ENCODE measurements at places on chromosomes 1 and 21.

DNA sequence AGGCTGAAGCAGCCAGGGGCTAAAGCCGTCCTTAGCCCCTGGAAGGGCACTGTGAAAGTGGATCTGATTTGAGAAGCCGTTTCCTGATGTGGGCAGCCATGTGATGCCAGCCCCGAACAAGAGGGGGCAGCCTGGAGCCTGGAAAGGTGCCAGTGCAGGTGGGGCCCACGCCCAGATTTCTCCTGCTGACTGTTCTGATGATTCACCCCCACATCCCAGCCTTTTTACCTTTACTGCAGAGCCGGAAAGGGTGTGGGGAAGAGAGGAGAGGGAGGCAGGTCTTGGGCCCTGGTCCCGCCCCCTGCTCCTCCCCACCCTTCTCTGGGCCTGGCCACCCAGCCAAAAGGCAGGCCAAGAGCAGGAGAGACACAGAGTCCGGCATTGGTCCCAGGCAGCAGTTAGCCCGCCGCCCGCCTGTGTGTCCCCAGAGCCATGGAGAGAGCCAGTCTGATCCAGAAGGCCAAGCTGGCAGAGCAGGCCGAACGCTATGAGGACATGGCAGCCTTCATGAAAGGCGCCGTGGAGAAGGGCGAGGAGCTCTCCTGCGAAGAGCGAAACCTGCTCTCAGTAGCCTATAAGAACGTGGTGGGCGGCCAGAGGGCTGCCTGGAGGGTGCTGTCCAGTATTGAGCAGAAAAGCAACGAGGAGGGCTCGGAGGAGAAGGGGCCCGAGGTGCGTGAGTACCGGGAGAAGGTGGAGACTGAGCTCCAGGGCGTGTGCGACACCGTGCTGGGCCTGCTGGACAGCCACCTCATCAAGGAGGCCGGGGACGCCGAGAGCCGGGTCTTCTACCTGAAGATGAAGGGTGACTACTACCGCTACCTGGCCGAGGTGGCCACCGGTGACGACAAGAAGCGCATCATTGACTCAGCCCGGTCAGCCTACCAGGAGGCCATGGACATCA, at the start of gene SFN:
Gene SFN (plus strand): TSS at position 369 of the 904 bp plus-strand sequence. CDS start 64 bp downstream, at position 433.
- DNase-seq, result peak; percentile 99

- peak; percentile 53 for DNase-seq
These were observed 15.2 kb downstream of the H6PD start for GRCh38 chr1:9249534-9250410.

- peak; percentile 73 for DNase-seq
These were observed 4.9 kb downstream of the PTPN7 start for GRCh38 chr1:202155478-202156021.

DNA sequence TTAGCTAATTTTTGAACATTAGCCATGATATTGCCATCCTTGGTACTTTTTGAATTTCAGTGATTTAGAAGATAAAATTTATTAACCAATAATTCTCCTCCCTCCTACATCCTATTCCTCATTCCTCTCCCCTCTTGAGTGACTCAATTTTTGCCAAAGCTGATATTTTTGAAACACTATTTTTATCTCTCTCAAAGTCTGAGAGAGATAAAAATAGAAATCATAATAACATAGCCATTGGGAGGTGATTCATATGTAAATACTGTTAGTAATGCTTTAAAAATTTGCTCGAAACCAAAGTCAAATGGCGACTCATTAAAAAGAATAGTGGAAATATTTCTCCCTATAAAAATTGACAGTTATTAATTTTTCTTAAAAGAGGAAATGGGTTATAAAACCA, 97.4 kb downstream of the PATJ start:
- DNase-seq, result no peak

GRCh38 chr21:43853851-43854772, 10.9 kb upstream of the AGPAT3 start:
- DNase-seq, result no peak

DNA sequence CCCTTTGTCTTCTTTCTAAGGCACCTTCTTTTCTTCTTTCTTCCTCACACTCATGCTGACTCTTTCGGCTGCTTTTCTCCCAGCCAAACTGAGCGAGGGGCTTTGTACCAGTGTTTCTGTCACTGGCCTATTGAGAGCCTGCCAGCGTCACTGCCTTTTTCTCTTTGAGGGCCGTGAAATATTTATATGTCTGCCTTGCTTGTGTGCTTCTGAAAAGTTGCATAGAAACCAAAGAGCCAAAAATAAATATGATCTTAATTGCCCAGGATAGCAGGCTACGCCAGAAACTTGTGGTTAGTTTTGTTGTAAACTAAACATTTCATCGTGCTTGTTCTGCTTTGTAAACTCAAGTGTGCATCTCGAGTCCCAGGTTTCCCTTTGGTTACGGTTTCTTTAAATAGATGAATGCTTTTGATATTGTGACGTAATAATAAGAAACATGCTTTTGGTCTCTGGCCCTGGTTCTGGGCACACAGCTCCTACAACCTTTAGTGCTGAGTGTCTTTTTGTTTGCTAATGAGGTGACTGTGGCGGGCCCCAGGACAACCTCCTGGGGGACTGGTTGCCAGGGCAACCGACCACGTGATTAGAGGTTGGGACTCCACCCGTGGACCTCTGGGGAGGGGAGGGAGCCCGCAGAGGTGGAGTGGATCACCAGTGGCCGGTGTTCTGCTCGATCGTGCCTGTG, 10.8 kb downstream of the SLC37A1 start:
- DNase-seq, result peak; percentile 82

- no peak for DNase-seq
These were observed 78.8 kb downstream of the CEP350 start for GRCh38 chr1:180033390-180033789.

DNA sequence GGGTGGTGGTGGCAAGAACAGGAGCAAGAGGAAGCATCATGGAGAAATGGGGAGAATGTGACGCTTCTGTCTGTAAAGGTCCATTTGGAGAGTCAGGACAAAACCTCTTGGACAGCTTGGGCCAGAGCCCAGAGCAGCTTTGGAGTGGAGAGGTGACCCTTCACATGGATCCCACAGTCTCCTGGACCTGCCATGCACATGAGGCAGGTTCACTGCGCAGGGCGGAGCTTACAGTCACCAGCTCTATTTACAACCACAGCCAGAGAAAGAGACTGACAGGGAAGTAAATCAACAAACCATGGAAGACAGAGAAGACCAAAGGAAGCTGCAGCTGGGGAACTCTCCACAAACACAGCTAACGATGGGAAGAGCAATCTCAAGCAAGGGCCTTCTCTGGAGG, 828 bp upstream of the RGS8 start:
- peak; percentile 59 for DNase-seq

DNA sequence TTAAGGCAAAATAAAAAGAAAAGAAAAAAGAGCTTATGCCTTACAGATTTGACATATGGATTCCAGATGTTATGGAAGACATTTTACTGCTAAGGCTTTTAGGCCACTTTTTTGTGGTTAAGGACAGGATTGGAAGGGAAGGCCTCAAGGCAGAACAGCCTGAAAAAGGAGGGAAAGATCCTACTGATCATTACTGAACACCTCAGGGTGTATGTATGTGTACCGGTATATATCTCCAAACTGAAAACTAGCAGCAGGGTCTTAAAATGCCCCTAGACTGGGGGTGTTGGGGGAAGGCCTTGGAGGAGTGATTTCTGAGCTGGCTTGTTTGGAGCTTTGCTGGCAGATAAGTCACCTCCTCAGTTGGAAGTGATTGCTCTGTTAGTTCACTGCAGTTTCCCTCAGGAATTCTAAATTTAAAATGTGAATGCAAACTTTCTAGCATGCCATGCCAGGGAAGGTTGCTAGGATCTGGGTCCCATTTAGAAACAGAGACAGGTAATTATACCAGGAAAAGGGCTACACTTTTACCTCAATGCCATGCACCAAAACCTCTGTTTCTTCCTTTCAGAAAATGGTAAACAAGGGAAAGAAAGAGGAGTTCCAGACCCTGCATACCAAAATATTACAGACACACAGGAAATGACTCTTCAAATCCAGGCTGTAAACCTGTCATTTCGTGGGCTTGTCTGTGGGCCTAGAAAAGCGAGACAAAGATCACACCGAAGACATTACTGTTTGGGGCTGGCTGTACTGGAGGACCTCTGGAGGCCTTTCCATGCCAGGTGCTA, 15.0 kb downstream of the C1orf52 start:
- no peak for DNase-seq

DNA sequence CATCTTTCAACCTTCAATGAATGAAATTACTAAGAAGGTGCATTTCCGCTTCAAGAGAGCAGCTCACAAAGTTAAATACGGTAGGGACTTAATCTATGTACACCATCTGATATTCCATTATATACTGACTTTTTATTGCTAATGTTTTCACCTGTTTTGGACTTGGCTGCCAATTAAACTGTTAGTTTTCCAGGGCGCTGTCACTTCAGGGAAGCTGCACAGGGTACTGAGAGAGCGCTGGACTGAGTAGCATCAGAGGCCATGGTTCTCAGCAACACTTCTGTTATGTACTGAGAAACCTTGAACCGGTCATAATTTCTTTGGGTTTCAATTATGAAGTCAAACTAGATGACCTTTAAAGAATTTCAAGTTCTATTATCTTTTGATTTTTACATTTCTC, 8.2 kb downstream of the SSX2IP start:
- no peak for DNase-seq

GRCh38 chr1:67831850-67832513, 1.3 kb downstream of the GNG12 start:
- DNase-seq, result peak; percentile 86

DNA sequence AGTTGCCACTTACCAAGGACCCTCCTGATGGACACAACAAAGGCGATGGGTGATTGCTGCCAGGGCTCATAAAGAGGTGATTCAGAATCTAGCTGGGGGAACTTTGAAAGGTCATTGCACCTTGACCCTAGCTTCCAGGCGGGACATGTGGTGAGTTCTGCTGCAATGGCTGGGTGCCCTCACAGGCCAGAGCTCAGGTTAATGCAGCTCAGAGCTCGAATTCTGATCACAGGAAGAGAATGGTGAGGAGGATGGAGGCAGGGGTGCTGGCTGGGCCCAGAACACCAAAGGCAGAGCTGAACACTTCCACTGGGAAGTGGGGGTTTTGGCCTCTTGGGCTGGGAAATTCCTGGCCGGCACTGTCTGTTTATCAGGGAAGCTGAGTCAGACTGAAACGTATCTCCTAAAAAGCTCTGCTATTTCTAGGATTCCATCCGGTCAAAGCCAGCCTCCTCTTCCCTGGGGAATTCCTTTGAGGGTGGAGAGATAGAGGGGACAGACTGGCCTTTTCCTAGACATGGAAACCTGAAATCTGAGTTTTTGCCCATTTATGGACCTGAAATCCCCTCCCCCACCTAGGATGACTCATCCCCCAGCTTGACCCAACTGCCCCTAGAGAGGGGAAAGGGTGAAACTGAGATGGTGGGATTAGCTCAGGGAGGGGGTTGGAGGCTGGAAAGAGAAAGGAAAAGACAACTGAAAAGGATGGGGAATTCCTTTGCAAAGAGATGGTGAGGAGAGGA, 27.2 kb downstream of the NUAK2 start:
- DNase-seq, result peak; percentile 76

DNA sequence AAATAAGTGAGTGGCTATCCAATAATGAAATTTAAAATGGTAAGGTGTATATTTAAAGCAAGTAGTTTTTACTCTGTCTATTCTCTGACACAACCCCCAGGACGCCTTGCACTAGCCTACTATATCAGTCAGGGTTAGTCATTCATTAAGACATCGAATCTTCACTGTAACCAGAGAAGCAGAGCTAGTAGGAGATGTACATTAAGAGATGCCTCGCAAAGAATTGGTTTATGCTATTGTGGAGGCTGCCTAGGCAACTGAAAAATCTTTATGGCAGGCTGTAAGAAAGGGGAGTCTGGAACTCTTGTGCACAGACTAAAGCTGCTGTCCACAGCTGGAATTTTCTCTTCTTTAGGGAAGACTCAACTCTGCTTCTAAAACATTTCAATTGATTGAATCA, 28.8 kb downstream of the NTNG1 start:
- DNase-seq, result no peak

GRCh38 chr1:2541619-2542245, 11.7 kb upstream of the HES5 start:
- DNase-seq, result peak; percentile 74

DNA sequence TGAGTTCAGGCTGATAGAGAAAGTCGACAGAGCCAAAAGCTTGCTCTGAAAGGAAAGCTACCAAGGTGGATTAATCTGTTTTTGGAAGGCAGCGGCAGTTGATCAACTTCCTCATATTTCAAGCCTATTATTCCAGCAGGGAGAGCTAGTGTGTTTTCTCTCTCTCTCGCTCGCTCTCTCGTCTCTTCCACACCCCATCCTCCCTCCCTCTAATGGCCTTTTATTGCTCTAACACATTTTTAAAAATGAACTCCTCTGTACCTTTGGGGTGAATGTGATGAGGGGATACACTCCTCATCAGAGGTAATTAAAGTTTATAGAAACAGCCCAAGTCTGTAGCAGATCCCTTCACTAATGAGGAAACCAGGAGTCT, 126.4 kb downstream of the CLIC6 start:
- DNase-seq, result peak; percentile 19

- peak; percentile 56 for DNase-seq
These were observed 111.4 kb upstream of the CDC42BPA start for GRCh38 chr1:227429447-227430359.

DNA sequence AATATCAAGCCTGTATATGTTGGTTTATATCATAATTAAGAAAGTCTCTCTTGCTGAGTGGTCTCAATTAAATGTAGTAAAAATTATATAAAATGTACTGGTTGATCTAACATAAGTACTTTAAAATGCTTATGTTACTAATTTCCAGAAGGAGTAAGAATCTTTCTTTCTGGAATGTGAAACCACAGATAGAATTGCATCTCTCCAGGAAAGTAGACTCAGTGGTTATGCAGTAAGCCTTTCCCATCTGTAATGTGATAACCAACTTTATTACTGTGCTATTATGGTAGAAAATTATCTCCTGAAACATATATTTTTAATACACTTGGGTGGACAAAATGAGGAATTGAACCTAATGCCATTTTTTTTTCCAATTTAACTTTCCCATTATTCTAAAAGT, 8.9 kb upstream of the RALGPS2 start:
- DNase-seq, result no peak

DNA sequence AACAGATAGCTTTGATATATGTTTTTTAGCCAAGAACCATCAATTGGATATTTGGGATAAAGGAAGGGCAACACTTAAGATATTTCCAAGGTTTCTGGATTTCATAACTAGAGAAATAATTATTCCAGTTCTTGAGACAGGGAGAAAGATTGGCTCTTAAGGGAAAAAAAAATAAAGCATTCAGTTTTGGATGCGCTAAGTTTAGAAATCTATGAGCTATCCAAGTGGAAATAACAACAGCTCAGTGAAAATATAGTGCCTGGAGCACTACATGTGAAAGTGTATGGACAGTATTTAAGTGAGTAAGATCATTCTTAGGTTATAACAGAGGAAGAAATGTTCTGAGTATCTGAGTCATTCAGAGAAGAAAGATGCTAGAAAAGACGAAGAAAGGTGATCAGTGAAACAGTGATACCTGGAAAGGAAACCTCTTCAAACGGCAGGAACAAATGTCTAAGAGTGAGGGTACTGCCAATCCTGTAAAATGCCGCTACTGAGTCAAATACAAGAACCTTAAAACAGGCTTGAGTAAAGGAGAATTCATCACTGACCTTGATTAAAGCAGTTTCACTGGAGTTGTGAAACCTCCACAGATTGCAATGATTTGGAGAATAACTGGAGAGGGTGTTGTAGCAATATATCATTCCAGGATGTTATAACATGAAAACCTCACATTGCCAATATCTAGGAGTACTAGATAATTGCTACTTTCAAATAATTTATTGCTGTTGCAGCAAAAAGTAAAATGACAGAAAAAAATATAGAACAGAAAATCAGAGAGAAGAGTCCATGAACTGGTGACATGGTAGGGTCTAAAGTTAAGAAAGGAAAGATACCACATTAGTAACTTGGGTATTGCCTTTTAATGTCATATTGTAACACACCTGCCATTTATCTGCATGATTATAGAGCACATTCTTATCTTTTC, 482.1 kb upstream of the RGS18 start:
- DNase-seq, result no peak

- DNase-seq, result peak; percentile 57
These were observed 9.2 kb upstream of the EPHA2 start for GRCh38 chr1:16165073-16165364.

Data from DMS53 (cell line).